HCEC 1CT (cell line): ENCODE measurements at places on chromosomes 16 and 17.

- DNase-seq, result no peak
Measured at GRCh38 chr16:4247460-4247784, 5.5 kb upstream of the SRL start.

- no peak for DNase-seq
Measured at GRCh38 chr17:78588258-78589030, 11.2 kb upstream of the DNAH17 start.

DNA sequence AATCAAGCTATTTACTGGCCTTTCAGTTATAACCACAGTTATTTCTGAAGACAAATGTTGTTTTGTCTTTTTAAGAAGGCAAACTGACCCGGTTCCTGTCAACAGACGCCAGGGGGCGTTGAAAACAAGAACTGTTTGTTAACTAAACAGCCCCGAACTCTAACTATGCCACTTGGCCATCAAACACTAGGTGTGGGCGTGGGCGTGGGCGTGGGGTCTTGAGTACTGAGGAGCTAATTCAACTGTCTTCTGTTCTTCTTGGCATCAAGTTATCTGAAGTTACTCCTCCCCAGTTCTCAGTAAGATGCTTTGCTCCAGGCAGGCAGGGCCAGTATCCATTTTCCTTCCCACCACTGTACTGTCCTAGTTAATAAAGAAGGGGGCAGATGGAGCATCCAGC lies 63.3 kb upstream of the MTMR4 start:
- DNase-seq, result peak; percentile 54

DNA sequence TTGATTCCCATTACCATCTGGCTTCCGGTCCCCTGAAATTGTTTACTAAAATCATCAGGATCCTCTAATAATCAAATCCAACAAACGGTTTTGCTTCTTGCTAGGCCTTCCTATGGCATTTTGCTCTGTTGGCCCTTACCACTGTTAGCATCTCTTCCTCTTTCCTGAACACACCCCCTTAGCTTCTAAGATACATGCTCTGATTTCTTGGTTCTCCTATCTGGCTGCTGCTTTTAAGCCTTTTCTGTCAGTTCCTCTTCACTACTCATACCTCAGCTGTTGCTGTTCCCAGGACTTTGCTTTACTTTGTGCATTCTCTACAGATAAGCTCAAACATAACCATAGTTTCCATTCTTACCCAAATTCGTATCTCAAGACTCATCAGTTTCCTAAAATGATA lies 11.4 kb downstream of the CAPNS2 start:
- no peak for DNase-seq

DNA sequence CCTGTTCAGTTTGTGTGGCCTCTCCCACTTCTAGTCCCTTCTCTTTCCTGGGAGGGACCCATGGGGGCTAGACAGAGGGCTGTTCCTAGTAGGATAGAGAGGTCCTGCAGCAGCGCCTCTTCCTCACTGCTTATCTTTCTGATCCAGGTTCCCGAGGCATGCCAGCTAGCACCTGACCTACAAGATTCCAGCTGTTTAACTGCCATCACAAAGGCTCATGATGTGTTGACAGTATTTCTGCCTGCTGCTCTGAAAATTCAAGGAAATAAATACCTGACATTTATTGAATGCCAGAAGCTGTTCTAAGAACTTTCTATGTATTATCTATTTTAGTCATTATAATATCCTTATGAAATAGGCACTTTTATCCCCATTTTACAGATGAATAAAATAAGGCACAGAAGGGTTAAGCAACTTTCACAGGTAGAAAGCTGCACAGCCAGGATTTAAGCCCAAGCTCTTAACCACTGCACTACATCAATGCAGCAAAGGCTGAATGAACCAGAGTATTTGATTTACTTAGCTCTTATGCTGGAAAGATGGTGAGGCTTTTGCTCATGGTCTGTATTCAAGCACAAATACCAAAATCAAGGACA lies 38.8 kb downstream of the HEATR6 start:
- no peak for DNase-seq

DNA sequence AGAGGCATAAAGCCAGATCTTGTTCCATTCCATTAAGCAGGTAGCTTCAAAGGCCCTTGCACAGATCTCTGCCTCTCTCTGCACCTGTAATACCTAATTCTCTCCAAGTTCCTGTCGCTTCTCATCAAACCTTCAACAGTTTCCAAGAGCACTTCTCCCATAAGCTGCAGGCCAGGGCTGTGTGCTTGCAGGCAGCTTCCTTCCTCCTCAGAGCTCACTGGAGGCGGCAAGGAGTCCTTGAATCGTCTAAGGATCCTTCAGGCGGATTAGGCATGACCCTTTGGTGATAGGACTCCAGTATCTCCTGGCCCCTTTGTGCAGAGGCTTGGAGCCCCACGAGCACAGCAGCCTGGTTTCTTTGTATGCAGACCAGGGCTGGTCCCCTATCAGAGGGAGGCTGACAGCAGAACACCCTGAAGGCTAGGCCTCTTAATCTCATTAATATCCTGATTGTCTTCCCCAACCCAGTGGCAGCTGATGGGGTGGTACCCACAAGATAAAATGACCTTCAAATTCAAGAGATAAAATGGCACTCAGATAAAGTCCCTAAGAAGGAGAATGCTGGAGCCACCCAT lies 19.8 kb downstream of the HNF1B start:
- DNase-seq, result no peak

GRCh38 chr16:84887207-84887606 lies 67.4 kb downstream of the CRISPLD2 start:
- DNase-seq, result no peak

DNA sequence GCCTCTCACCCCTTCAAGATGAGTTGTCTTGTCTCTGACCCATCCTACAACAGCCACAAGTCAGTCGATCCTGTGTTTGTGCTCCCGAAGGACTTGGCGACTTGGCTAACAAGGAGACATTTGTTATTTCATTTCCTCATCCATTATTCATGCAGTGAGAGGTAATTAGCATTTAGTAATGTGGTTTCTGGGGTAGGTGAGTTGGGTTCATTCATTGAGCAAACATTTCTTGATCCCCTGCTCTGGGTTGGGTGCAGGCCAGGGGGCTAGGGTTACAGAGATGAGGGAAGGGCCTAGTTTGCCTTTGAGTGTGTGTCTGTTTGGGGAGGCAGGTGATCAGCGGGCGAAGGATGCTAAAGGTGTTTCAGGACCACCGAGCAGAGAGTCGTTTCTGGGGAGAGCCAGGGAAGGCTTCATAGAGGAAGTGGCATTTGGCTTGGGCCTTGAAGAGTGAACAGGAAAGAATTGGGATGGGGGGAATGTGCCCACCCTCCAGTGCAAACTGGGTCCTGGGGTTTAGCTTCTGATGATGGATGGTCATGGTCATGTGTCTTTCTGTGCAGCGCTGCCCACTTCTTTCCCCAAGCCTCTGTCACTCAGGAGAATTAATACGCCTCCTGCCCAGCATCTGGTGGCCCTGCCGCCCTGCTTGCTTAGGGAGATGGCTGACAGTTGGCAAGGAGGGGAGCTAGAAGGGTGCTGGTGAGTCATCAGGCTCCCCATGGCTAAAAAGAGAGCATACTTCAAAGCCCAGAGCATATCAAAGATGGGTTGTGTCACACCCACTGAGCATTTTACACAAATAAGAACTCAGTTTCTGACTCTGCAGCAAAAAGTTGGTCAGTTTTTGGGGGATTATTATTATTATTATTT lies 38.5 kb downstream of the MSI2 start:
- DNase-seq, result peak; percentile 59

DNA sequence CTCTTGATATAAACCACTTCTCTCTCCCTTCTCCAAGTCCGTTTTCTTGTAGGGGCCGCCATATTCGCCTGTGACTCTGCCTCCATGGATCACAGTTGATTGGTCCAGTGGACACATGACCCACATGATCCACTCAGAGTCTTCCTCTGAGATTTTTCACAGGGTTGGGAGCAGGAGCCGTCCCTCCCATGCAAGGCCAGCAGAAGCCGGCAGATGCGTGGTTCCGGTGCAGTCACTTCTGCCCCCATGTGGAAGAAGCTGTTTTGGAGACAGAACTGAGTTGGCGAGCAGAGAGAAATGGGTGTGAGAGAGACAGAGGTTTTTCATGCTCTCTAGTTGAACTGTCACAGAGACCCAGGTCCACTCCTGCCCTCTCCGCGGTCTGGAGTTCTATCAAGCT lies 83.3 kb downstream of the C16orf95 start:
- no peak for DNase-seq

DNA sequence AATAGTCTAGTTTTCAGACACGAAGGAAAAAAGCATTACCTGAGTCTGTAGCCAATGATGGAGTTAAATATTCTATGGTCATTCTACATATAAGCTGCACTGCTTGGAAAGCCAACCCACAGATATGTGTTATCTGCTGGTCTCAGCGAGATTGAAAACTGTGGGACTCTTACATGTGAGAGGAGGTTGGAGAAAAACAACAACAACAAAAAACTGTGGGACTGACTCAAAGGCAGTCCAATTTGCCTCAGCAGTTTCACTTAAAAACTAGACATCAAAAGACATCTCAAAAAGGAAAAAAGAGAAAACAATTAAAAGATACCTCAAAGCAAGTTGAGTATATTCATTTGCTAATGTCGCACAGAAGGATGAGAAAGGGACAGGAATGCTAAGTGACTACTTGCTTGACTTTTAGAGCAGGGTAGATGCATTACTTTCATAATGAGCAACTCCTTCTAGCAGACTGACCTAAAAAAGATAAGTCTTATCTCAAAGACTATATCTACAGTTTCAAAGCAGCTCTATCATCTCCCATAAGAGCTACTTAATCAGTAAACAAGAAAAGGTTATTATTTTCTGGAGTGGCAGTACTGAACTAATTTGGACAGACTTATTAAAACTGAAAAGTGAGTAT lies 35.5 kb upstream of the ITGA2B start:
- DNase-seq, result no peak
